Activated CD4-positive, alpha-beta T cell treated with anti-CD3 and anti-CD28 coated beads, Interleukin-2, amount 50 U/mL, for 4 hours (primary cell): ENCODE measurements at places on chromosomes 7 and 10.

- DNase-seq: no peak
These were observed 24.5 kb upstream of the EEPD1 start for GRCh38 chr7:36128448-36129047.

DNA sequence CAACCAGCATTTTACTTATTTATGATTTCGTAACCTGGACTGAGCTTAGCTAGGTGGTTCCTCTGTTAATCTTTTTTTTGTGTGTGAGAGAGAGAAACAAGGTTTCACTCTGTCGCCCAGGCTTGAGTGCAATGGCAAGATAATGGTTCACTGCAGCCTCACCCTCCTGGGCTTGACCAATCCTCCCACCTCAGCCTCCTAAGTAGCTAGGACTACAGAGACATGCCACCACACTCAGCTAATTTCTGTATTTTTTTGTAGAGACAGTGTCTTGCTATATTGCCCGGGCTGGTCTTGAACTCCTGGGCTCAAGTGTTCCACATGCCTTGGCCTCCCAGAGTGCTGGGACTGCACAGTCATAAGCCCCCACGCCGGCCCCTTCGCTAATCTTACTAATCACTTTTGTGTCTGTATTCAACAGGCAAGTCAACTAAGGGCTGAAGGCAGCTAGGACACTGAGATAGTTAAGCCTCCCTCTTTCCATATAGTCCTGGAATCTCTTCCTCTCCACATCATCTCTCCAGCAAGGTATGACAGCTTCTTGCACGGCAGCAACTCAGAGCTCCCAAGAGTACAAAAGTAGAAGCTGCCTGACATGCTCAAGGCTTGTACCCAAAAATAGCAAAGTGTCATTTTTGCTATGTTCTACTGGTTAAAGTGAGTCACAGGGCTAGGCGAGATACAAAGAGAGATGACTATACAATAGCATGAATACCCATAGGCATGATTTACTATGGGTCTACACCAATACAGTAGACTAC, 11.3 kb downstream of the KMT2C start:
- no peak for DNase-seq

DNA sequence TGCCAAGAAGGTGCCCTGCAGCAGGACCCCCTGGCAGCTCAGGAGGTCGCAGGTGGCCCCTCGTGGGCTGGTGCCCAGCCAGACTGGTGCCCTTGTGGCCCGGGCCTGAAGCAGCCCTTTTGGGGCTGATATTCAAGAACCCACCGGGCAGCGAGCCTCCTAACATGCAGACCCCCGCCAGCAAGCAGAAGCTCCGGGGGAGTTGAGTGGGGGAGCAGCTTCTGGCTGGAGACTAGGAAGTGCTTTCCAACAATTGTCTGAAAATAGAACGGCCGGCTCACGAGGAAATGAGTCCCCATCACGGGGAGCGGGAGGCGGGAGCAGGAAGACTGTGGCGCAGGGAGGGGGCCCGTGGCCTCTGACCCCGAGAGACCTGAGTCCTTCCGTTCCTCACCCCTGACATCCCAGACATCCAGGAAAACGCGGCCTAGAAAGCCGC, 9.5 kb upstream of the INTS1 start:
- no peak for DNase-seq

DNA sequence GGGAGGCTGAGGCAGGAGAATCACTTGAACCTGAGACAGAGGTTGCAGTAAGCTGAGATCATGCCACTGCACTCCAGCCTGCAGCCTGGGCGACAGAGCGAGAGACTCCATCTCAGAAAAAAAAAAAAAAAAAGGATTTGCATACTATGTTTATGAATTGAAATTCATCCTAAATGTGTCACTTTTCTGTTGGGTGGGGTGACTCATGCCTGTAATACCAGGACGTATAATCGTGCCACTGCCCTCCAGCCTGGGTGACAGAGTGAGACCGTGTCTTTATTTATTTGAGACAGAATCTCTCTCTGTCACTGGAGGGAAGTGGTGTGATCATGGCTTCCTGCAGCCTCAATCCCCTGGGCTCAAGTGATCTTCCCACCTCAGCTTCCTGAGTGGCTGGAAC, 5.8 kb downstream of the ZNF212 start:
- no peak for DNase-seq

DNA sequence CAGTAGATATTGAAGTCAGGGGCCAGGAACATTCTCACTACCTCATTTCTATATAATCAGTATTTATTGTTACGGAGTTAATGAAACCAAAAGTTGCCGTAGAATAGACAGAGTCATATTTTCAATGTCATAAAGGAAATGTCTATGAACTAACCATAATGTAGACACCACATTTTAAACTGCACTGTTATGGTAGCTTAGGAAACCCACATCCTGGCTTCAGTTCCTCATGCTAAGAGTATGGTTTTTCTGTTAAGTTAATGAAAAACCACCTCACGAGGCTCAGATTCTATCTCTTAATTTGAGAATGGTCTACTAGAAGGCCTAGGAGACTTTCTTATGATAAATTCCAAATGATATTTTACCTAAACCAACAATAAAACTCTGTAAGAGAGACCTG, 166.5 kb downstream of the TMEM26 start:
- no peak for DNase-seq

- DNase-seq: no peak
These were observed 11.7 kb downstream of the ORC5 start for GRCh38 chr7:104196161-104196560.

DNA sequence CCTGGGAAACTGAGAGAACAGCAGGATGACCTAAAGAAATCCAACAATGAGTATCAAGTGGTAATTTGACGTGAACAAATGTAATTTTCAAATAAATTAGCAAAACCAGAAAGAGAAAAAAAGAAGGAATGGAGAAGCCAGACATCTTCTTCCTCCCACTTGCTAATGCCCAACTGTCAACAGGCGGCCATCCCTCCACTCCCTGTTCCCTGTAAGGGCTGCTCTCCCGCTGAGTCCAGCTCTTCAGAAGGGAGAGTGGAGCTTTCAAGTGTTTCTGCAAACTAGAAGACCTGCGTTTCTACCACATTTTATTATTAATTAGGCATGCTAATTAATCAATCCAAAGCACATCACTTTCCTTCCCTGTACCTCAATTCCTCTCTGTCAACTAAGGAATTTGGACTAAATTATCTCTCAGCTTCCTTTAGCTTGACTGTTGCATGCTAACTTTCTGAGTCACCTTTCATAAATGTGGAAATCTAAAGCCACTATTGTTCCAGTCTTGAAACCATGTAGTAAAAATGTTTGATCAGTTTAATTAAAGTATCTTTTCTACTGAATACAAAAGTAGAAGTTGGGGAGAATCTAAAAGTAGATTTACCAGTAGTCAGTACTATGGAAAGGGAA, 48.4 kb upstream of the CUL1 start:
- DNase-seq: no peak

DNA sequence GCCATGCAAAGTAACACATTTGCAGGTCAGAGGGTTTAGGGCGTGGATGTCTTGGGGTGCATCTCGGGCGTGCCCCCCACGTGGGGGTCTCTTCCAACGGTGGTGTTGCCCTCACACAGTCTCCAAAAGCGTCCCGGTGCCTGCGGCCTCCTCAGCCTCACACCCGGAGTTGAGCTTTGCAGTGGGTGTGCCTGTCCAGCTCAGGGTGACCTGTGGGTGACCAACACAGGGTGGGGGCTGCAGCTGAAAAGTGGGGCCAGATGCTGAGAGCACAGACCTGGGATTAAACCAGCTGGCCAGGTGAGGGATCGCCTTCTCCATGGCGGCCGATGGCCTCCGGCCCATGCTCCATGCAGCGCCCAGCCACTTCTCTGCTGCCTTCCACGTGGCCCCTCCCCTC, 63.1 kb downstream of the PWWP2B start:
- no peak for DNase-seq

GRCh38 chr7:123624527-123625183, 23.0 kb downstream of the ASB15 start:
- peak; percentile 50 for DNase-seq

- no peak for DNase-seq
These were observed 22.4 kb upstream of the ZNF107 start for GRCh38 chr7:64643566-64643965.

DNA sequence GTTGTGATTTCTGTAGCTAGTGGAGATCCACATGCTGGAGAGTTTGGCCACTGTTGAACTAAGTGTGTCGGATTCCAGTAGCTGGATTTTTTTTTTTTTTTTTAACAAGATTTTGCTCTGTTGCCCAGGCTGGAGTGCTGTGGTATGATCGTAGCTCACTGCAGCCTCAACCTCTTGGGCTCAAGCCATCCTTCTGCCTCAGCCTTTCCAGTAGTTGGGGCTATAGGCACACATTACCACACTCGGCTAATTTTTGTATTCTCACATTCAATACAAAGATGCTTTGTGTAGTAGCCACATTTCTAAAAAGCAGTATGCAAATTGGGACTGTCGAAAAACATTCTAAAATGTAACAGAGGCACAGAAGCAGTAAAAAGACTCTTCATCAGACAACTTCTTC, 63.5 kb downstream of the RABGEF1 start:
- no peak for DNase-seq

GRCh38 chr7:158000160-158000559, 587.5 kb downstream of the PTPRN2 start:
- DNase-seq: no peak

- no peak for DNase-seq
These were observed 10.3 kb upstream of the LHFPL3 start for GRCh38 chr7:104317948-104318629.

DNA sequence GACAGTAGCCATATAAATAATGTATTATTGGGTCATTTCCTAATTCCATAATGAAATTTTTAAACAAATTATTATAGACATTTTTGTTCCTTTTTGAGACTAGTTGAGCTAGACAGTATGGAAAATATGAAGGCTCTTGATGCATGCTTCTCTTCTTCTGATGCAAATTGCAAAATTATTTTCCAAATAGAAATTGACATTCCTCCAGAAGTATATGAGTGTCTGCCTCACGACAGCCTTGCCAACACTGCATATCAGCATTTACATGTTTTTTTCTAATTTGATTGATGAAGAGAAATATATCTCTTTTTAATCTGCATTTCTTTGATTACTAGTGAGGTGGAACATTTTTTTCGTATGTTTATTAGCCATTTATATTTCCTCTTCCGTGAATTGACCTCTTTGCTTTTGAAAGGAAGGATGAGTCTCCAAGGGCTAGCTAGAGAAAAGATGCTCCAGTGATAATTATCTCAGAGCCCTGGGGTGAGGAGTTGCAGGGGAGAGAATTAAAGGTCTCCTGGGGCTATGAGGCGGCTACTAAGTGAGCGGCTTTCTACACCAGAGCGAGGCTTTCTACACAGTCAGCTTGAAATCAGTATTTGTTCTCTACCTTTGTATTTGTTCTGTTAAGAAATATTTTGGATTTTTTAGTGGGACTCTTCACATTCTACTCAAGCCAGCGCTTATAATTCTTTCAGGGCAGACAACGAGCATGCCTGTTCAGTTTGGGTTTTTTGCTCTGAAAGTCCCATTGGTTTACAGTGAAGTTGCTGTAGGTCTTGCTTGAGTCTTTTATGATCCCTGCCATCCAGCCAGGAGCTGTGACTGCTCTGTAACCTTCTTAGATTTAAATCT, 712.2 kb upstream of the GALNT17 start:
- DNase-seq: no peak

DNA sequence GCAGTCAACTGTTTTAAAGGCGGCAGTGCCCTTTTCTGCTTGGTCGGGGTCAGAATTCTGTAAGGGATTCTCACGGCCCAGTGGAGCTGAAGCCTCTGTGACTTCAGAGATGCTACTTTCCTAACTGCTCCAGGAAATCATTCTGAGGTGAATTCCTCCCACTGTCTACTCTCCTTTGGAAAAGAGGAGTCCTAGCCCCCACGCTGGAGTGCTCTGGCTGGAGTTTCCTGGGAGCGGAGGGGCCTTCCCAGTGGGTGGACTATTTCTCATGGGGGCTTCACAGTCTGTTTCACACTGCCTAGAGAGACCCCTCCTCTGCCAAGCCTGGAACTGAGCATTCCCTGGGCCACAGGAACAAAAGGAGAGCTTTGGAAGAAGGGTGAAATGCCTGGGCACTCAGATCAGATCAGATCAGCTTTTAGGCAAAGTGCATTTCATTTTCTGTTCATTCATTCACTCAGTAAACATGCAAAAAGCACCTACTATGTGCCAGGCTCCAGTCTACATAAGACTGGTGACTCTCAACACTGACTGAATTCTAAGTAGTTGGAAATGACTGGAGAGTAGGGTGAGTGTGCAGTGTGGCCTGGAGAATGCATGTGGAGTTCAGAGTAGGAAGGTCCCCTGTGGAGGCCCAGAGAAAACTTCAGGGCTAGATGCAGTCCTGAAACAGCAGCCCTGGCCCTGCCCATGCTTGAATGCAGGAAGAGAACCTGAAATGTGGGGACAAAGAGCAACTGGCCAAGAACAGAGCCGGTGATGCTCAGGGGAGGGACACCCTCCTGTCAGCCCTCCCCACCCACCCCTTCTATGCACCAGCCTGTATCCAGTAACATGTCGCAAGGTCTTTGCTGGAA, 12.2 kb downstream of the ZNF488 start:
- DNase-seq: no peak

- DNase-seq: no peak
These were observed 16.1 kb downstream of the FHIP2A start for GRCh38 chr10:114837690-114838089.

DNA sequence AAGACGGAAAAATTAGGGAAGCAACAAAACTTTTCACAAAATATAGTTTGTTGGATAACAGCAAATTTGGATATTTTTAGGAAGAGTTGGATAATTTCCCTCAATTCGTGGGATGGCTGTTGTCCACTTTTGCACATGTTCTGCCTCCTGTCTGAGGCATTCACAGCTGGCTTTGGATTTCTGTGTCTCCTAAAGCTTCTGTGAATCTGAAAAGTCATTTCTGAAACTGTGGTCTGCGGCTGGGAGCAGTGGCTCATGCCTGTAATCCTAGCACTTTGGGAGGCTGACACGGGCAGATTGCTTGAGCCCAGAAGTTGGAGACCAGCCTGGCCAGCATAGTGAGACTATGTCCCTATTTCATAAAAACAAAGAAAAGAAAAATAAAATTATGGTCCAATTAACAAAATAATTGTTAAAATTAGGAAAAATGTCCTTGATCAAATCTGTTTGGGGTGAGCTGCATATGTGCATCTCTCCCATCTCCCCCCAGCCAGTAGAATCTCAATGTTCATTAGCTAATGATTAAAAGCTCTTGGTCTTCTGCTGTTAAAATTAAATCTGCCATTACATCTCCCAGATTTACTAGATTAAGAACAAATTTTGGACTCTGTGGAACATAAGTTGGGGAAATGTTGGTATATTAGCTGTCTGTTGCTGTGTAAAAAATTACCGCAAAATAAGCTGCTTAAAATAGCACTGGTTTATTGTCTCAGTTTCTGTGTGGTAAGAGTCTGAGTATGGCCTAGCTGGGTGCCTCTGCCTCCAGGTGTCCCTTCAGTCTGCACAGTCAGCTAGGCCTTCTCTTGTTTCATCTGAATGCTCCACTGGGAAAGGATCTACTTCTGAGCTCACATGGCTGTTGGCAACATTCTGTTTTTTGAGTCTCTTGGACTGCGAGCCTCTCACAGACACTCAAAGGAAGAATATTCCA, 332.0 kb upstream of the FZD1 start:
- no peak for DNase-seq
